Putamen (tissue), 1 donor: ENCODE measurements at places on chromosomes 7 and 10.

DNA sequence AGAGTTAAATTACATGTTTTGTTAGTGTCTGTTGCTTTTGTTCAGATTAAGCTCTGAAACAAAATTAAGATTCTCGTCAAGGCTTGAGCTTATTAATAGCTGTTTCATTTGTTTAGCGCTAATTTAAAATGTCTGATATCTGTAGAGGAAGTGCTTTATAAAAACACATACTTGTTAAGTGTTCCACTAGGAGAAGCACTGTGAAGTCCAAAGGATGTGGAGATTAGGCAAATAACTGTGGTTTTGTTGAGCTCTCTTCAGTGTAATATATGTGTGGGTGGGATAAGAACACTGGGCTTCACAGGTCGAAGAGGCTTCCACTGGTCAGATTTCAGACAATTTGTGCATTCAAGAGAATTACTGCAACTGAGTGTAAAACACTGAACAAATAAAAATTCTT is 242.0 kb downstream of the AUTS2 start:
- DNase-seq, result no peak

- no peak for DNase-seq
Observed at GRCh38 chr7:114481999-114482398, 67.4 kb downstream of the FOXP2 start.

DNA sequence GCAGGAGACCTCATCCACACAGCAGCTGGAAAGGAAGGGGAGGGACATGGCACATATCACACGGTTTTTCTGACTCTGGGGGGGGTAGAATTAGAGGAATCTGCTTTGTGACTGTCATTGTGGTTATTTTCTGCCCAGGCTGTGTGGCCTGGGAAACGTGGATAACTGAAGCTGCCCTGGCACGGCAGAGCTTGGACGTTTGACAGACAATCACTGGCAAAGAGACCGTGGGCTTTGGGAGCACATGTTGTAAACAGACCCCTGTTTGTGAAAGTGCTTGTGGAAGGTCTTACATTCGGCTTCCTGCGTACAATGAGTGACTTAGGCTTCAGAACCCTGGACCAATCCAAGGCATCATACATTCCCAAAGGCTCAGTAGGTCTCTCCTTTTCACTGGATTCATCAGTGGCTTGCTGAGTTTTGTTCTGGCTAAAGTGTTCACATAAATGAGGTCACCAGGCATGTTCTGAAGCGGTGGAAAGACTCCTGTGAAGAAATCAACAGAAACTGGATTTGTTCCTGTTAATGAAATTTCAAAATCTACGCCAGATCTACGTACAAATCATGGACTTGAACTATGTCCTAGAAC is 188.2 kb downstream of the TEX36 start:
- no peak for DNase-seq

- no peak for DNase-seq
Observed at GRCh38 chr10:133143200-133143533, 16.9 kb upstream of the KNDC1 start.

DNA sequence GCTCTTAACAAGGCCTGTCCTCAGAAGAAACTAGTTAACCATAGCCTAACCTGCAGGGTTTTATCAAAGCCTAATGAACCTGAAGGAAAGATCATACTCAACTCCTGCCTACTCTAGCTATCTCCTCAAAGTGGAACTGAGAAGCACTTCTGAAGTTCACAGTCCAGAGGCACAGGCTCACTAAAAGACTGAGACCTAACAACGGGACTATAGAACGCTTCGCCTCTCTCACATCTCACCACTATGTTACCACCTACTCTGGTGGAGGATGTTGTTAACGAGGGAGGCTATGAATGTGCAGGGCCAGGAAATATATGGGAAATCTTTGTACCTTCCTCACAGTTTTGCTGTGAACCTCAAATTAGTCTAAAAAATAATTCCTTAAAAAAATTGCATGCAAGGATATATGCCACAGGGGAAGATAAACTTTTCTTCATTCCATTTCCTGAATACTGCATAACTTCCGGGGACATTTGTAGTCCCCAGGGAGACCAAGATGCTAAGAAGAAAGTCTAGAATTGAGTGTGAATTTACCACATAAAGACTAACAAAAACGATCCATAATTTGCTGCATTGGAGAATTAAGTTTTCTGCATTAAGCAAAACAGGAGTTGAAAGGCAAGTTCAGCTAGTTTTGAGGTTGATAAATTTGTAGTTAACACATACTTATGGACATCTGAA is 21.6 kb downstream of the LIPJ start:
- no peak for DNase-seq

GRCh38 chr7:156662277-156662676 is 21.7 kb downstream of the RNF32 start:
- DNase-seq, result no peak

DNA sequence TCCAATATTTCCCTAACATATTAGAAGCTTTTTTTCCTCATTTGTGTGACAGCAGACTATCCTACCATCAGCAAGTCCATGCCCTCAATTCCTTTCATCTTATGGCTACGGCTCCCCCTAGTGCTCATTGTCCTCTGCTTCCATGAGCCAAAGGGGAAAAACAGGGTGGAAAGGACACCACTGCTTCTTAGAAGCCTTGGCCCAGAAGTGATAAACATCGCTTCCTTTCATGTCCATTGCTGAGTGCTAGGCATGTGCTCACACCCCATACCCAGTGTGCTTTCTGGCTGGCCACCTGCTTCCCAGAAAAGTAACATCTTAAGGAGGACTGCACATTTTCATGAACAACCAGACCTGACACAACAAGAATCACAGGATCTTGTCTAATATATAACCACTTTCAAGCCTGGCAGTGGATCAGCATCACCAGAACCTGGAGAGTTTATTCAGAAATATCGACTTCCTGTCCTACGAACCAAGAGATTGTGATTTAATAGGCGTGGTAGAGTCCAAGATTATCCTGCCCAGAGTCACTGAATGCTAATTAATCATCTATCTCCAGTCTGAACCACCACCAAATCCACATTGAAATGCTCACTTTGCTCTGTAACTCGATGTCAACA is 650.5 kb upstream of the SORCS1 start:
- DNase-seq, result peak; percentile 45

DNA sequence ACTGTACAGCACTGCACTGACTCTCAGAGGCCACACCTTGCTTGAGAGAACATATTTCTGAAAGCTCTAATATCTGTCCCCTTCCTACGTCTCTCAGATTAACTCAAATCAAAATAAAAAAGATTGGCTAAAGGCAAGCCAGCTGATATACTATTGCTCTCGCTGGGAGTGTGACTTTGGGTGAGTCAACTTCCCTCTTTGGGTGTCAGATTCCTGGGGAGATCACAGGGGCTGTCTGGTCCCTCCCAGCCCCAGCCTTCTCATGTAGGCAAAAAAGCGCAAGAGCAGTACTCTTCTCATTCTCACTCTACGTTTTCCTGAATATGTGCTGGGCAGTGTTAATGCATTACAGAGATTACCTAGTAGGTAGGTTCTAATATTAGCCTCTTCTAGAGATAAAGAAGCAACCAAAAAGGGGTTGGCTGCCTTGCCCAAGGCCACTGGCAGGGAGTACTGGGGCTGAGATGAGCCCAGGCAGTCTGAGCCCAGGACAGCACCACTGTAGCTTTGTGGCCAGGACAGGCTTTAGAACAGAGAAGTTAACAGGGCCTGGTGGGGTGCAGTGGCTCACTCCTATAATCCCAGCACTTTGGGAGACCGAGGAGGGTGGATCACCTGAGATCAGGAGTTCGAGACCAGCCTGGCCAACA is 9.1 kb upstream of the DENND2A start:
- no peak for DNase-seq

DNA sequence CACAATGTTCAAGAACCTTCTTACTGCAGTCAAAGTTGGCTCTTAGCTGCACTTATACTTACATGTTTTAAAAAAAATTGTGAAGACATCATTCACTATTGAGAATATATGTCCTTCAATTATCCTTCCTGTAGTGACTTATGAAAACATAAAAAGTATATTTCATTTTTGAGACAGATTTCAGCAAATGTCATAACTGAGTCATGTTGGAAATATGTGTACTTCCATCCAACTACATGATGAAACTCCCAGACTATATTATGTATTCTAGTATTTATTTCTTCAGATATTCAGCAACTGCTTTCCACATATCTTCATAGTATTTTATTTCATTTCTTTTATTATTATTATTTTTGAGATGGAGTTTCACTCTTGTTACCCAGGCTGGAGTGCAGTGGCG is 160.2 kb downstream of the ARHGAP12 start:
- DNase-seq, result no peak

- DNase-seq, result peak; percentile 32
Observed at GRCh38 chr10:14173706-14174594, 156.8 kb downstream of the FRMD4A start.

GRCh38 chr7:68015122-68015977 is 1018.7 kb downstream of the TYW1 start:
- DNase-seq, result no peak

DNA sequence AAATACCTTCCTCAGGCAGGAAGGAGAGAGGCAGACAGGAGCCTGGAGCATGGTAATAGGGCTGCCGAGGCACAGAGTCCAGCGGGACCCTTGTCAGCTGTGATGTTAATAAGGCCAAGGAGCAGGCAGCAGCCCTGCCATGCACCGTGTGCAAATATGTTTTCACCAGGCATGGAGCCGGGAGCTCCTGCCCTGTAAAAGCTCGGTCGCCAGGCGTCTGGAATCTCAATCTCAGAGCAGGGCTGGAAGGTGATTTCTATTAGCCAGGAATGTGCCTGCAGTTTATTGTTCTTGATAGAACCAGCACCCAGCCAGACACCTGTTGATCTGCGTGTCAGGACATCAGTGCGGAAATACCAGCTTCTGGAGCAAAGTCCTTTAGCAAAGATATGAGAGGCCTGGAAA is 469.8 kb downstream of the GLRX3 start:
- no peak for DNase-seq

- DNase-seq, result no peak
Observed at GRCh38 chr7:55533050-55533728, 39.1 kb downstream of the VOPP1 start.

DNA sequence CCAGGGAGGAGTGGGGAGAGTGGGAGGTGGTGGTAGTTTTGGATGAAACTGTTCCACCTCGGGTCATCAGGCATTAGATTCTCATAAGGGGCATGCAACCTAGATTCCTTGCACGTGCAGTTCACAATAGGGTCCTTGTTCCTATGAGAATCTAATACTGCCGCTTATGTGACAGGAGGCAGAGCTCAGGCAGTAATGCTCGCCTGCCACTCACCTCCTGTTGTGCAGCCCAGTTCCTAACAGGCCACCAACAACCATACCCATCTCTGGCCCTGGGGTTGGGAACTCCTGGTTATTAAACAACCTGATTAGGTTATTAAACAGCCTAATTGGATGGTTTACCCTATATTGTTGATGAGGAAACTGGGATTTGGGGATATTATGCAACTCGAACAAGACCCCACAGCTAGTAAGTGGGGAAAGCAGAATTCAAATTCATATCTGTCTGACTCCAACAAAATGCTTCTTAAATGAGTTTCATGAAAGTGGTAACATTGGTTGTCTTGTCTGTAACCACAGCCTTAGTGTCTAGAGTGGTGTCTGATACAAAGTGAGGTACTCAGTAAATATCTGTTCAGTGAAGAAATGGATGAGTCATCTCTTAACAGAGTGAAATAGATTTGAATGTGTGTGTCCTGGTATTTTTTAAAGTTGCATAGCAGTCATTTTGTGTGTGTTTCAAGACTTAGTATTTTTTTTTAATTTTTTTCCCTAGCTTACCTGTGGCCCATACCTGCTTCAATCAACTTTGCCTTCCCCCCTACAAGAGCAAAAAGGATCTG is 101.6 kb downstream of the HECTD2 start:
- no peak for DNase-seq

DNA sequence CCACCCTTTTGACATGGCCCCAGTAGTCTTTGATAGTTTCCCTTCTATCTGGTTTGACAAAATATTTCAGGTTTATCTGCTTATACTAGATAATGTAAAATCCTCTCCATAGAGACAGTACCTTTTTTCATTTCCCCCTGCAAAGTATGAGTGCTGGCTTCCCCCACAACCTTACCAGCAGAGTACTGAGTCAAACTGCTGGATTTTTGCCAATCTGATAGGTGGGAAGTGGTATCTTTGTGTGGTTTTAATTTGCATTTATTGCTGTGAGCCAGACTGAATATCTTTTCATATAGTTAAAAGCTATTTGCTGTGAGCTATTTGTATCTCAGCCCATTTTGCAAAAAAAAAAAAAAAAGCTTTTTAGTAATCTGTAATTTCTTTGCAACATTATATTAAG is 32.1 kb upstream of the HECTD2 start:
- DNase-seq, result peak; percentile 73

GRCh38 chr10:5932345-5932744 is 42.3 kb downstream of the FBH1 start:
- no peak for DNase-seq

DNA sequence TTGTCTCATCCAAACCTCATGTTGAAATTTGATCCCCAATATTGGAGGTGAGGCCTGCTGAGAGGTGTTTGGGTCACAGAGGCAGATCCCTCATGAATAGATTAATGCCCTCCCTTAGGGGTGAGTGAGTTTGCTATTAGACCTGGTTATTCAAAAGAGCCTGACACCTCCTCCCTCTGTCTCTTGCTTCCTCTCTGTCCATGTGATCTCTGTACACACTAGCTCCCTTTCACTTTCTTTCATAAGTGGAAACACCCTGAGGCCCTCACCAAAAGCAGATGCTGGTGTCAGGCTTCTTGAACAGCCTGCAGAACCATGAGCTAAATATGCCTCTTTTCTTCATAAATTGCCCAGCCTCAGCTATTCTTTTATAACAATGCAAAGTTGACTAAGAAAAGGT is 447.1 kb downstream of the MDFIC start:
- no peak for DNase-seq

DNA sequence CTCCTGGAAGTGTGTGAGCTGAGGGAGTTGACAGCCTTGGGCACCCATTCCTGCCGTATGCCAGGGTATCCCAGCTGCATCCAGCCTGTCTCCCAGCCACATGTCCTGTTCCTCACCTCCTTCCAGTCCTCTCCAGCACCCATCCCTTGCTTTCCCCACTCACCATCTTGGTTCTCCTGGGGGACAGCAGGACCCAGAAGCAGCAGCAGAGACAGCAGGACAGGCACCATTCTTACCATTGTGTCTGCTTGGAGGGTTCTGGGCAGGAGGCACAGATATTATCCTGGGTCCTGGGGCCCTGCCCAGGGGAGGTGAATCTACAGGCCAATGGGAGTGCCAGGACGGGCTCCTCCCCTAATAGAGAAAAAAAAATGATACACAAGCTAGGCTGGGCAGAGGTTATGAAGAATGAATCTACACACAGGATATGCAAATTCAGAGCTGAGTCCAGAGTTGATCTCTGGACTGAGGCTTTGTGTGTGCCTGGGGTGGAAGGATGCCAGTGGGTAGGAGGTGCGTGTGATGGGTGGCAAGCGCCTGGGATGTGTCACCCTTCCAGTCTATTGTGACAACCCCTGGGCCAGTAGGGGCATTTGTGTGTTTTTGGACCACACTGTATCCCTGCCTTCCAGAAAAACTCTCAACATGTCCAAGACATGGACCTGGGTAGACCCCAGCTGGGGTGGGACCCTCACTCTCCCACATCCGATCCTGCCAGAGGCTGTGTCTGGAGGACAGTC is at the start of gene AZGP1:
TSS of gene AZGP1 (minus strand) at position 250 of the 740 bp plus-strand sequence. CDS start at position 239, 11 bp downstream.
- peak; percentile 39 for DNase-seq
